Glomerular endothelial cell (primary cell): ENCODE measurements at places on chromosomes 6 and 20. TPM values are rescaled to one million over a fixed set of nuclear protein-coding genes. Genes with fewer than 3 reads are reported as not detected.

GRCh38 chr6:83729871-83730270, 21.0 kb upstream of the SNAP91 start:
- DNase-seq: no peak

DNA sequence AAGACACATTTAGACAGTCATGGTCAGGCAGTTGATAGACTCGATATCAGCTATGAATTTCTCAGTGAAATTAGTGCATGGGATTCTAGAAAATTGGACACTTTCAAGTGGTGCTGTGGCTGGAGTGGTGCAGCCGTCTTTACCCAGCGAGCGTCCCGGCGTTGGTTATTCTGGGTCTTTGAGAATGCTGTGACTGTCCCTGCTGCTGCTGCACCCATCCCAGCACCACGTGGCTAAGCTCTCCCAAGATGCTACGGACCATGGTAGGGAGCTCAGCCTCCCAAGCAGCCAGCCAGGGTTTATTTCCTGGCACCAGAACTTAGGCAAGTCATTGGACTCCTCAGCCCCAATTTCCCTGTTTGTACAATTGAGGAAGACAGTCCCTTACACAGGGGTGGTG, 147.2 kb upstream of the RPS6KA2 start:
- no peak for DNase-seq

DNA sequence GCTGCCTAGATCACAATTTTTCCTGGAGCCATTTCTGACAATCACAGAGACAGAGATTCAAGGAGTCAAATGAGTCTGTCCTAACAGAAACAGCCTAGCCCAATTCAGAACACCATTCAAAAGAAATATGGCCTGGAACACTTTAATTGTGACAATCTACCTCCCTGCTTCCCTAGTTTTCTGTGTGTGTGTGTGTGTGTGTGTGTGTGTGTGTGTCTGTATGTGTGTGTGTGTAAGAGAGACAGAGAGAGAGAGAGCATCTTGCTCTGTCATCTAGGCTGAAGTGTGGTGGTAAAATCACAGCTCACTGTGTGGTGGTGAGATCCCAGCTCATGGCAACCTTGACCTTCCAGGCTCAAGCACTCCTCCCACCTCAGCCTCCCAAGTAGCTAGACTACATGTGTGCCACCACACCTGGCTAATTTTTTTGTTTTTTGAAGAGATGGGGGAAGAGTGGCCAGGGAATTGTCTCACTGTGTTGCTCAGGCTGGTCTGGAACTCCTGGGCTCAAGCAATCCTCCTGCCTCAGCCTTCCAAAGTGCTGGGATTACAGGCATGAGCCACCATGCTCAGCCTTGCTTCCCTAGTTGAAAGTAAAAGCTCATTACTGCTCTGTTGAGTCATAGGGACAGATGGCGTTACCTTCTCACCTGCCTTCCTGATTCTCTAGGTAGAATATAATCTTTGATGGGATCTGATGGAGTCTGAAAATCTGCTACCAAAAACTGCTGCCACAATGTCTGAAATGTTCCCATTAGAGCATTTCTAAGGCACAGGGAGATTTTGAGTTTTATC, 89.6 kb upstream of the BEND6 start:
- no peak for DNase-seq

DNA sequence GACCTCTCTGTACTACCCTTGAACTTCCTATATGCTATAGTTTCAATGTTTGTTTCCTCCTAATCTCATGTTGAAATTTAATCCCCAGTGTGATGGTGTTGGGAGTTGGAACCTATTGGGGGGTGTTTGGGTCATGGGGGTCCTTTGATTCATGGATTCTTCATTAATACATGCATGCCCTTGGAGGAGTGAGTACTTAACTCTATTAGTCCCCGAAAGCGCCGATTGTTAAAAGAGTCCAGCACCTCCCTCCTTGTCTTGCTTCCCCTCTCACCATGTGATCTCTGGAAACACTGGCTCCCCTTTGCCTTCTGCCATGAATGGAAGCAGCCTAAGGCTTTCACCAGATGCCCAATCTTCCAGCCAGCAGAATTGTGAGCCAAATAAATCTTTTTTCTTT, 31.7 kb downstream of the NCR2 start:
- DNase-seq: no peak

GRCh38 chr6:168258795-168259194, 60.8 kb downstream of the DACT2 start:
- DNase-seq: no peak

GRCh38 chr6:156995502-156995901, 218.3 kb downstream of the ARID1B start:
- DNase-seq: no peak

The LST1 gene
- 0.87 and 0.99 TPM in 2 replicates for total RNA-seq

The IER3 gene
- total RNA-seq: 75.3 and 157 TPM in 2 replicates
